Kidney epithelial cell (primary cell): ENCODE measurements at places on chromosomes 1 and 21. TPM values are rescaled to one million over a fixed set of nuclear protein-coding genes. Genes with fewer than 3 reads are reported as not detected.

GRCh38 chr1:219159946-219160645 is 13.6 kb upstream of the LYPLAL1 start:
- DNase-seq, result no peak

- DNase-seq, result no peak
Observed at GRCh38 chr1:87201768-87202167, 126.9 kb upstream of the LMO4 start.

DNA sequence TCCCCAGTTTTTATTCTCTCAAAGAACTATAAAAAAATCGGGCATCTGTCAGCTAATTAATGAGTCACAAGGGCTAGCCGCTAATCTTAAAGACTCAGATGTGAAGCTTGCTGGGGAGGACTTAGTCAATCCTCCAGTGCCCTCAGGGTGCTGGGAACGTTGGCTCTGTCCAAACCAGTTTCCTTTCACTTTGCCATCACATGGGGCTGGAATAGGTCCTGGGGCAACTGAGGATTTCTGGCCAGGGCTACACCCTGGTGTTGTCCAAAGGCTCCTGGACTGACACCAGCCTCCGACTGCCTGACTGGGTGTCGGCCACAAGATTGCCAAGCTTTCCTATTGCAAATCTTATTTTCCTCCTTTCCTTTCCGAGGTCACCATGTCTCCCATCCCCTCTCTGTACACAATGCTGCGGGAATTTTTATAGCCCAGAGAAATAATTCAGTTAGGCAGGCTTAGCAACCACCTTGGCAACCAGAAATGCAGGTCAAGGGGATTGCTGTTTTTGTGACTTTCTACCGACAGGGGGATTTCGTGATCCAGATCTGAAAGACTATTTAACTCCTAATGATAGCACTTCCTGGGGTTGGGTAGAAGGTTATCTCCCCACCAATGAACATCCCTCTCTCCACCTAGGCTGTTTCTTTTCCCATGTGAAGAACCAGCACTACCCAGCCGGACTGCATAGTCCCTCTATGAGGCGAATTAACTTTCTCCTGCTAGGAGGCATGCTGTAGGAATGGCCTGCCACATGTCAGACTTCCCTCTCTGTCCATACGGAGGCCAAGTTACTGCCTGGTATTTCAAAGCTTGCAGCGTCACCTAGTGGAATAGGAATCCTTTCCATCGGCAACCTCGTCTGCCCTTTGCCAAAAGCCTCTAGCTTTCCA is 29.9 kb upstream of the CTBS start:
- no peak for DNase-seq

GRCh38 chr1:19814244-19814661 is 830 bp downstream of the RNF186 start:
- DNase-seq, result no peak

DNA sequence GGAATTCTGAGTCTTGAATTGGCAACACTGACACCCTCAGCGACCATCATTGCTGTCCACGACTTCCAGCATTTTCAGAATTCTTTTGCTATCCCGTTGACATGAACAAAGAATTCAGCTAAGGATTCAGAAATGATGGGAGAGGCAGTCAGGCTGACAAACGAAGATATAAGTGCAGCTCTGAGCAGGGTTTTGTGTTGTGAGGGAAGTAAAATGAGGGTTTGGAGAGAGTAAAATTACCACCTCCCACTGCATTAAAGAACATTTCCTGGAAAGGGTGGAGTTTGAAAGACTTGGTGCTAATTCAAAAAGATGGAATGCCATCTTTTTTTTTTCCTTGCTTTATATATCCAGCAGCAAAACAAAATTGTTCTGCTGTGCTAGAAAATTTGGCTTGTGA is 4.9 kb upstream of the ELK4 start:
- DNase-seq, result no peak

- DNase-seq, result no peak
Observed at GRCh38 chr21:27756191-27756590, 789.3 kb upstream of the ADAMTS5 start.

- no peak for DNase-seq
Observed at GRCh38 chr1:24745711-24746413, 615 bp downstream of the CLIC4 start.

GRCh38 chr1:14443164-14443787 is 155.2 kb upstream of the KAZN start:
- no peak for DNase-seq

GRCh38 chr1:204984499-204984898 is 58.5 kb upstream of the CNTN2 start:
- no peak for DNase-seq

GRCh38 chr1:44060830-44061267 is 29.6 kb upstream of the SLC6A9 start:
- DNase-seq, result no peak

GRCh38 chr1:209341146-209341545 is 242.4 kb upstream of the CAMK1G start:
- DNase-seq, result no peak

DNA sequence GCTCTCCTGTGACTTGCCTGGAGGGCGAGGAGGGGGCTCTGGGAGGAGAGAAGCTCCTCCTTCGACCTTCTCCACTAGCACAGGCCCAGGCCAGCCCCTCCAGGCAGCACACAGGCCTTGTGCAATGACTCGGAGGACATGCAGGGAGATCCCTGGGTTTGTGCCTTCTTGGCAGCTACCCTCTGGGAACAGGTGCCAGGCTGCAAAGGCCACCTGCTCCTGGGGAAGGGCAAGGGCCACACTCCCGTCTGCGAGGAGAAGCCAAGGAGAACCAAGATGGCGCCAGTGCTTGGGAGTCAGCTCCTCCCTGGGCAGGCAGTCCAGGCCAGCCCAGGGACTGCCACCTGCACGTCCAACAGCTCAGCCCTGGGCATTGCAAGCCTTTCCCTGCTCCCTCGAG is 15.3 kb downstream of the CASZ1 start:
- DNase-seq, result no peak

GRCh38 chr1:29391362-29391880 is 155.1 kb downstream of the PTPRU start:
- DNase-seq, result no peak

- DNase-seq, result no peak
Observed at GRCh38 chr1:112284796-112285195, 111.2 kb upstream of the CTTNBP2NL start.

GRCh38 chr1:178023181-178023618 is 53.3 kb upstream of the SEC16B start:
- DNase-seq, result no peak

- no peak for DNase-seq
Observed at GRCh38 chr21:45093035-45093532, 18.7 kb downstream of the ADARB1 start.

GRCh38 chr1:212470059-212470458 is 37.3 kb downstream of the NENF start:
- peak; percentile 59 for DNase-seq

- DNase-seq, result no peak
Observed at GRCh38 chr1:59509341-59509875, 212.5 kb downstream of the FGGY start.

DNA sequence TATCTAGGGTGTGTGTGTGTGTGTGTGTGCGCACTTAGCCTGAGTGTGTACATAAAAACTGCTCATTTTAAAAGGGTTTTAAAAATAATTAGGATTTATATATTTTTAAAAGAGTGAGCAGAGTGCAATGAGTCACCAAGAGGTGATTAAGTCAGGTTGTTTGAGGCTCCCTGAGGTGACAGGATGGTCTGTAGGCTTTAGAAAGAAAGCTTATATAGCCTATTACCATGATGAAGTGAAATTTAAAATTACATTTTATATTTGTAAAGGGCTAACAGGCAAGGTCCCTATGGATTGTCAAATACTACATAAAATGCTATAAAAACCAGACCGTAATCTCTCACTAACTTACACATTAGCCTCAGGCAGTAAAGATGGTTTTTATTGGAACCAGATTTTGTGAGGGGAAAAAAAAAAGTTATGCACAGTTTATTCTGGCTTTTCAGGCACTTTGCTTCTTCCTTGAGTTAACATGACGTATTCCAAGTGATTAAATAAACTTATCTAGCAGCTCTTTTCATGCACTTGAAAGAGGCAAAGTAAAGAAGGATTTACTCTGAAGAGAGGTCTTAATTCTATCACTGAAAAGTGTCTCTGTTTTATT is 711.7 kb upstream of the PTBP2 start:
- DNase-seq, result no peak

GRCh38 chr1:54159733-54160316 is 7.0 kb upstream of the CDCP2 start:
- DNase-seq, result no peak

DNA sequence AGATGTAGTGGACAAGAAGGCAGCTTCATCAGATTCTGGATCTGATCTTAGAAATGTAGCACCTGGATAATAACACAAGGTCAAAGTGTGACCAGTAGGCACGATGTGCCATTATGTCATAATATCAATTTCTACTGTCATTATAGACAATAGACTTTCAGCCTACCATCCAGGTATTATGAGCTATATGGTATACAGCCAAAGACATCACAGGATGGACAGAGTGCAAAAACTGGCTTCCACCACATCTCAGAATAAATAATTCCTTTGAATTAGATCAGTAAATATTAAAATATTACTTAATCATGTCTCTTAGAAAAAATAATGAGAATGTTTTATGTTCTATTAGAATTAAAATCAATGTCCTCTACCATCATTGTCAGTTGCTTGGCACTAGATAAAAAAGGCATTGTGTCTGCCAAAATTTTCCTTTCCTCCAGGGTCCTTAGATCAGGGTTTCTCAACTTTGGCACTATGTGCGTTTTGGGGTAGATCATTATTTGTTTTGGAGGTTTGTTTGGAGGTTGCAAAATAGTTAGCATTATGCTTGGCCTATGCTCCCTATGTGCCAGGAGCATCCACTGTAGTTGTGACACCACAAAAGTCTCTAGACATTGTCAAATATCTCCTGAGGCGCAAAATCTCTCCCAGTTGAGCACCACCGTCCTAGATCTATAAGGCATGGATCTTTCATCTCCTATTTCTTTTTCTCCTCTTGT is 86.7 kb upstream of the NRIP1 start:
- no peak for DNase-seq

DNA sequence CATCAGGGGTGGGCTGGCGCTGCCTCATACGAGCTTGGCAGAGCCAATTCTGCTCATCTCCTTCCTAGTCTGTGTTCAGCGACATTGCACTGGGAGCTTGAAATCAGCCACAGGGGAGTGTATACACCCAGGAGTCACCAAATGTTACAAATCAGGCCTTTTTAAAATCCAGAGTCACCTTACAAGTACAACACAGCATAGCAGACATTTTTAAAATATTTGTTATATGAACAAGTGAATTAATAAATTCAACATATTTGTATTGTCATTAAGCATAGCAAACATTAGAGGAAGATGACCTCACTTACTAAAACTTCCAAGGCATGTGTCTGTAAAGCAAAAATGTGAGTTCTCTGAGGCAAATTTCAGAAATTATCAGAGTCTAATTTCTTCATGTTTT is 210.0 kb downstream of the HLX start:
- DNase-seq, result no peak

FMO1 gene
- not detected in 2 replicates for total RNA-seq

TAL1 gene
- 0.71 and 0.75 TPM in 2 replicates for total RNA-seq

H3-3A gene
- 353 and 462 TPM in 2 replicates for total RNA-seq

PLA2G2D gene
- total RNA-seq, result not detected in 2 replicates

TLCD4 gene
- total RNA-seq, result 3.0 and 4.0 TPM in 2 replicates

ERICH3 gene
- total RNA-seq, result not detected in 2 replicates

CFAP45 gene
- total RNA-seq, result 0.21 and 2.0 TPM in 2 replicates

CAMK2N1 gene
- 39.8 and 42.6 TPM in 2 replicates for total RNA-seq

NUDT4B gene
- total RNA-seq, result 25.3 and 30.9 TPM in 2 replicates

RAB3B gene
- 35.9 and 36.8 TPM in 2 replicates for total RNA-seq

FAM89A gene
- 6.3 and 7.1 TPM in 2 replicates for total RNA-seq

SERPINC1 gene
- total RNA-seq, result 0.25 TPM in 1 of 2 replicates, not detected in the other
